ENCODE measurements at places on chromosomes 5 and 9.

DNA sequence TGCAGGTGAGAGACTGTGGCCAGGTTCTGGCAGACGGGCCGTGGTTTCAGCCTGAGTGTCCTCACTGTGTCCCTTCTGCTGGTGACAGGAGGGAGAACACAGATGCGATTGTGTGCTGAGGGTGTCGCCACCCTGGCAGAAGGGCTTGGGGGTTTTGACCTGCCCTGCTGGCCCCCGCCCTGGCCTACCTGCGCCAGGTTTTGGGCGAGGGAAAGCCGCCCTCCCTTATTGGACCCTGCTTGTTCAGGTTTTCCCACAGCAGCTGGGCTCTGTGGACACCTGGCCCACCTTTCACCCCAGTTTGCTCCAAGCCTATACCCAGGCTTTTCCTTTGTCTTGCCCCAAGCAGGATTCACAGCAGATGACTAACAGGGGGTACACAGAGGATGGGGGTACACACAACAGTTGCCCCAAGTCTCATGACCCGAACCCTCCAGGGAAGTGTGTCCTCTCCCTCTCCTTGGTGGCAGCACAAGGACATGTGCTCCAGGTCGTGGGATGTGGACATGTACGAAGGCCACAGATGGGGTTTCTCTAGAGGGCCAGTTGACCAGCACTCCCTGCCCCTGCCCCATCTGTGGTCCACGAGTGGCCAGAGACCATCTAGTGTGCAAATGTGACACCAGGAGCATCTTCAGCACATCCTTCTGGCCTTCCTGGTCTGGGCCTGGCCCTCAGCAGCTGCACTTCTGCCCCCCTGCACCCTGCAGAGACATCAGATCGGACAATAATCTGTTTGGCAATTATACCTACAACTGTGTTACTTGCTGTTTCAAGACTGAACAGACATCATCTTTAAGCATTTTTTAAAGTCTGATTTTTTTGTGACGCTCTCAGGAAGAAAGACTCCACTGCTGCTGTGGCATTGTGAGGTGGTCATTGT lies 265.8 kb upstream of the IRX4 start:
- no peak for DNase-seq

GRCh38 chr5:58117542-58117941 lies 342.3 kb downstream of the PLK2 start:
- no peak for DNase-seq

GRCh38 chr9:73684601-73685000 lies 532.9 kb downstream of the ANXA1 start:
- no peak for DNase-seq

DNA sequence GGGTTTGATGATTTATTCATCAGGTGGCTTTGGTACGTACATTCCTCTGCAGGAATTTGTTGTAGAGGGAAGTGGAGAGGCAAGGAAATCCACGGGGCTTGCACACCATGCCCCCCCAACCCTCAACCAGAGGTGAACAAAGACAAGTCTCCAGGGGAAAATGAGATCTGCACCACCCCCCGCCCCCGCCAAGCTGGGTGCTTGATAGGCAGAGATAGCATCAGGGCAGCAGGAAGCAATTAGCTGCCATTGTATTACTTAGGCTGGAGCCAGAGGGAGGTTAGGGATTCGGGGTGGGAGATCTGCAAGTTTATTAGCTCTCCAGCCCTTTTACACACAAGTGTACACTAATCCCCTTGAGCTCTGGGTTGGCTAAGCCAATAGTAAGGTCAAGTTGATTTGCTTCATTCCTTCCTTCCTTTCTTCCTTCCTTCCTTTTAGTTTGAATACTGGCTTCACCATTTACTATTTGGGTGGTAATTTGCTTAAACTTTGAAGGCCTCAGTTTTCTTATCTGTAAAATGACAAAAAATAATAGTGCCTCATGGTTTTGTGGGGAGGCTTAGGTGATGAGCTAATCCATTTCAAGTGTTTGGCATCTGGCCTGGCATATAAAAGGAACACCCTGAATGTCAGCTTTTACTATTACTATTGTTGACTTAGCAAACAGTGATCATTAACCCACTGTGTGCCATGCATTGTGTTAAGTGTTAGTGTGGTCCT lies 34.1 kb downstream of the SPRY4 start:
- no peak for DNase-seq

- DNase-seq: no peak
These were observed 84.8 kb downstream of the CAMK4 start for GRCh38 chr5:111308951-111309350.

GRCh38 chr9:38707885-38708637 lies 11.9 kb downstream of the FAM240B start:
- DNase-seq: no peak

DNA sequence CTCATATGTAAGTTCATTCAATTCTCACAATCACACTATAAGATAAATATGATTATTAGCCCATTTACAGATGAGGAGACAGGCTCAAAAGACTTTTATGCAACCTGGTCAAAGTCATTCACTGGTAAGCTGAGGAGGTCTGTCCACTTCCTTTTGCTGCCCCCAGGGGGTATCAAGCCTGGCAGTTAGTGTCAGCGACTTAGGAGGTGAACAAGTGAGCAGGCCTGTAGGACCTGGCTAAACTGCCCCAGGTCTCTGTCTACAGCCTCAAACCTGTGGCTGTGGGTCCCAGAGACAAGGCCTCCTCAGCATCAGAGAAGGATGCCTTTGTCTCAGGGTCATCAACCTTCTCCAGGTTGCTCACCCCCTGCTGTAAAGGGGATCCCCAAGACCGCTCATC lies 10.4 kb downstream of the TGFBI start:
- DNase-seq: no peak

Measured in stimulated activated CD8-positive, alpha-beta memory T cell treated with anti-CD3 and anti-CD28 coated beads, Interleukin-7, amount 100 ng/mL, for 1 hour (primary cell).